Ascending aorta (tissue), 2 donors: ENCODE measurements at places on chromosomes 1 and 21. TPM values are rescaled to one million over a fixed set of nuclear protein-coding genes. Genes with fewer than 3 reads are reported as not detected.

GRCh38 chr1:8312235-8313218, 5.4 kb upstream of the SLC45A1 start:
- DNase-seq = no peak
- no peaks in the 10 kb centered on the region for H3K36me3 ChIP-seq
- H3K4me1 ChIP-seq = peaks cover 14% of the 10 kb centered on the region
- no peak overlapping the region for H3K4me3 ChIP-seq

GRCh38 chr1:26373789-26374188, 1.2 kb upstream of the ZNF683 start:
- H3K27ac ChIP-seq = no peak overlapping the region
- no peak for DNase-seq
- H3K4me1 ChIP-seq = no peaks in the 10 kb centered on the region
- H3K36me3 ChIP-seq = no peaks in the 10 kb centered on the region
- no peaks in the 10 kb centered on the region for H3K27me3 ChIP-seq

DNA sequence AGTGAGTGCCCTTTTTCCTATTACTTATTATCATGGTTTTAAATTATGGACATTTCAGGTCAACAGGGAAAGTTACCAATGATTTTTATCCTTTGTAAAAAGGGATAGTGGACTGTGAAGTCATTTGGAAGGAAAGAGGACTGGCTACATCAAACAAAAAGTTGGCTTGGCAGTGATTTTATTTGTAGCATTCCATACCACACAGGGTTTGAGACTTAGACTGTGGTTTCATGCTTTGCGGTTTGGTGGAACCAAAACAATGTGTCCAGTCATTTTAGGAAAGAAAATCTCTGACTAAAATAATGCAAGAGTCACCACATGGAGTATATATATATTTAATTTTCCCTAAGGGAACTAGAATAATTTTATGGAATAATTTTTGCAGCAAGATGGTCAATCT, 239.5 kb downstream of the HMCN1 start:
- no peak for DNase-seq
- H3K27ac ChIP-seq = peak overlapping the region; percentile 46
- H3K27me3 ChIP-seq = no peaks in the 10 kb centered on the region
- H3K4me3 ChIP-seq = no peak overlapping the region

- H3K27ac ChIP-seq = no peak overlapping the region
- no peaks in the 10 kb centered on the region for H3K36me3 ChIP-seq
- no peak overlapping the region for H3K4me3 ChIP-seq
- no peak for DNase-seq
- no peaks in the 10 kb centered on the region for H3K27me3 ChIP-seq
- H3K4me1 ChIP-seq = no peaks in the 10 kb centered on the region
Observed at GRCh38 chr1:205687242-205687641, 6.9 kb upstream of the SLC45A3 start.

DNA sequence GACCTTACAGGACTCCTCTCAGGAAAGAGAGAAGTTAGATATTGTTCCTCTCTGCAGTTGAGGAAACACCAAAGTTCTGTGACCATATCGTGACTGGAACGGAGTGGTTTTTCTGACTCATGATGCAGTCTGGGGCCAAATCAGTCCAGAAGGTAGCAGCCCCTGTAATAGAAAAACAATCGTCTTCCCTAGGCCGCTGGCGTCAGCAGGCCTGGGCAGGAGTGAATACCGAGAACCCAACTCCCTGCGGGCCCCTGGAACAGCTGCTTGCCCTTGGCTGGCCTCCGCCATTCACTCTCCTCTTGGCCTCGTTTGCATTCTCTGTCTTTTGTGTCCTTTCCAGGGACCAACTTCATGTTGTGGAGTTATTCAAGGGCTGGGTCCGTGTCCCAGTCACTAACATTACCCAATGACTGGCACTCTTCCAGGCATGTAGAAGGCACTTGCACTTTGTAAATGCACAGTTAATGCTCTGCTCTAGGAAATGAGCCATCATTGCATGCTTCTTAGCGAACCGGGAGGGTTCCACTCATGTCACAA, 10.9 kb upstream of the CD101 start:
- H3K36me3 ChIP-seq = no peaks in the 10 kb centered on the region
- no peak overlapping the region for H3K4me3 ChIP-seq
- peak overlapping the region; percentile 40 for H3K27ac ChIP-seq
- no peaks in the 10 kb centered on the region for H3K27me3 ChIP-seq
- peak; percentile 88 for DNase-seq

GRCh38 chr21:29885491-29885890, 54.3 kb downstream of the GRIK1 start:
- no peaks in the 10 kb centered on the region for H3K36me3 ChIP-seq
- no peaks in the 10 kb centered on the region for H3K27me3 ChIP-seq
- H3K4me3 ChIP-seq = no peak overlapping the region
- no peak for DNase-seq
- H3K4me1 ChIP-seq = no peaks in the 10 kb centered on the region

- H3K27ac ChIP-seq = peak overlapping the region; percentile 73
- H3K4me1 ChIP-seq = peaks cover 37% of the 10 kb centered on the region
- DNase-seq = no peak
- peak overlapping the region; percentile 9 for H3K4me3 ChIP-seq
Observed at GRCh38 chr1:178344513-178345091, 152.2 kb downstream of the CLEC20A start.

DNA sequence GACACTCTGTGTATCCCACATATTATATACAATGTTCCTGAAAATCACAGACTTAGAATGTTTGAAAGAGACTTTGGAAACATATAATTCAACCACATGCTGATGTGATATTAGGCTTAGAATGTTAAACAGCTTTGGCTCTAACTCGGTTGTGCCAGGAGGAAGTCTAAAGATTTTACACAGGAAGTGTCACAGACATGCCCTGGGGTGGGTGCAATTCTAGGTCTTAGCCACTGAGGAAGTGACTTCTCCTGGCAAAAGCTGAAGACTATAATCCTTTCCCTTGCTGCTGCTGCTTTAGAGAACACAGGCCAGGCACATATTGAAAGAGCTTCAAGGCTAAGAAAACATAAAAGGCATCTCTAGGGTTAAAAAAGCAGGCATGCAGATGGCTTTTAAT, 51.0 kb downstream of the RPL5 start:
- H3K27me3 ChIP-seq = no peaks in the 10 kb centered on the region
- no peak overlapping the region for H3K4me3 ChIP-seq
- no peaks in the 10 kb centered on the region for H3K36me3 ChIP-seq

DNA sequence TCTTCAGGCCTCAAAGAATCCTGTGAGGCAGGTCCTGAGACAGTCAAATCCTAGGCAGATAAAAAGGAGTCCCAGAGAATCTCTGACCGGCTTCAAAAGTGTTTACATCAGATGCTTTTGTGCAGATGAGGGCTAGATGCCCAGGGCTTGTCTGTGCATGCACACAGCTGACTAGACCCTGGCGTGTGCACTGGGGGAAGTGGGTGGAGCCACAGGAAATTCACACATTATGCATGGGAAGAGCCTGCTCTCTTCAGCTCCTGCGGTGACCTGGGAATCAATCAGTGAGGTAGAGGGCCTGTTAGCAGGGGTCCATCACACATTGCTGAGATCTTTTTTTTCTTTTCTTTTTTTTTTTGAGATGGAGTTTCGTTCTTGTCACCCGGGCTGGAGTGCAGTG, 36.6 kb upstream of the NHLH2 start:
- no peak overlapping the region for H3K27ac ChIP-seq
- no peaks in the 10 kb centered on the region for H3K36me3 ChIP-seq
- no peaks in the 10 kb centered on the region for H3K4me1 ChIP-seq
- H3K27me3 ChIP-seq = no peaks in the 10 kb centered on the region

DNA sequence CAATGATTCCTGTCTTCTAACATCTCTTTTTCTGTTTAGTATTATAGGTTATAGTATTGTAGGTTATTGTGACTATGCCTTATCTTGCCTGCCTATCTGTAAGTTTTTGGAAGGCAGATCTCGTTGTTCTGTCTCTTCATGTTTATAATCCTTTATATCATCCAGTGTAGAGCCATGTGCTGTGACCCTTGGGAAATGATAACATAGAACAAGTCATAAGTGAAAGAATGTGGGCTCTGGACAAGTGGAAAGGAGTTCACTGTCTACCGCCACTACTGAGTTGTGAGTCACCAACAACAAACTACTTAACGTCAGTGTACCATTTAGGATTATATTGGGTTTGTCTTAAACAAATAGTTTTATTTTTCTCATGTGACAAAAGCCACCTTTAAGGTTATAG, 139.3 kb downstream of the LYPLAL1 start:
- no peak for DNase-seq
- no peak overlapping the region for H3K4me3 ChIP-seq
- H3K4me1 ChIP-seq = no peaks in the 10 kb centered on the region
- H3K36me3 ChIP-seq = no peaks in the 10 kb centered on the region
- no peaks in the 10 kb centered on the region for H3K27me3 ChIP-seq

- peaks cover 2% of the 10 kb centered on the region for H3K4me1 ChIP-seq
- DNase-seq = no peak
- H3K4me3 ChIP-seq = no peak overlapping the region
Observed at GRCh38 chr21:42942244-42942643, 16.8 kb upstream of the ERVH48-1 start.

DNA sequence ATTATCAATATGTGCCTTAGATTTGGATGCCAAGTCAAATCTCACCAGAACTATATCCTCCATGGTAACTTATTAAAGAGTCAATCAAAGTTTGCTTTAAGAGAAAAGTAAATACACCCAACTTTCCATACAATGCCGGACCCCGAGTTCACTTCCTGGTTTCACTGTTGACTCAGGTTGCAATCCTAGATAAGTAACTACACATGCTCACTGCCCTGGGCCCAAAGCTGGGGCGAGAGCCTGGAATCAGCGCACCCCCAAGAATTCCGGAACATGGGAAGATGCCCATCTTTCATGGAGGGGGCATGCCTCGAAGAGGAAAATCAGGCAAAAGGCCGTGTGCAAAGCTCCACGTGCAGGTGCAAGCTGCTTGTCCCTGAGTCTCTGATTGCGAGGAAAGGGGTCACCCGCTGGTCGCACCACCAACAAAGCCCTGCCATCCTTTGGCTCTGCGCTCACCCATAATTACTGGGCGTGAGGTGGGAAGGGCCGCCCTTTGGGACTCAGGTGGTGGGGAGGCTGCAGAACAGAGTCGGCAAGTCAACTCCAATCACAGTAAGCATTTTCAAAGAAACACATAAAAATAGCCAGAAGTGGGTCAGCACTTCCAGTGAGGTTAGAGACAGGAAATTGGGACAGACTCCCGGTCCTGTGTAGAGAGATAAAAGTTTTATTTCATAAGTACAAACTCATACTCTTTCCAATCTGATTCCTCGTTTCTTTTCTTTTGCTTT, 167.7 kb downstream of the TOMM20 start:
- no peaks in the 10 kb centered on the region for H3K36me3 ChIP-seq
- H3K27ac ChIP-seq = peak overlapping the region; percentile 85
- no peak overlapping the region for H3K4me3 ChIP-seq
- H3K27me3 ChIP-seq = no peaks in the 10 kb centered on the region
- no peak for DNase-seq

DNA sequence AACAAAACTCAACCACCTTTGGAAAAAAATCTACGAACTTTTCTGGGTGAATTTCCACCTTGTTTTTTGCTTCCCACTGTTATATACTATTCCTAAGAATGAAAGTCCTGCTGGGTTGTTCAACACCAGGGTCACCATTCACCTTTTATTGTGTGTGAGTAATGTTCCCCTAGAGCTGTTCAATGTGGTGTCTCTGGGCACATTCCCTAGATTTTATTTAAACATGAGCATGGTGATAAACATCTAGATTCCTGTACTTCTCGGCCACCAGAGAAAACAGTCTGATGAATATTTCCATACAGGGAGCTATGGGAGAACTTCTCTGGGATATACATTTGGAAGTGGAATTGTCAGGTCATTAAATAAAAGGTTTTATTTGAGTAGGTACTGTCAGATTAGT, 13.0 kb downstream of the FMN2 start:
- H3K27ac ChIP-seq = no peak overlapping the region
- no peak for DNase-seq
- H3K27me3 ChIP-seq = no peaks in the 10 kb centered on the region
- H3K4me1 ChIP-seq = no peaks in the 10 kb centered on the region
- no peak overlapping the region for H3K4me3 ChIP-seq
- no peaks in the 10 kb centered on the region for H3K36me3 ChIP-seq

GRCh38 chr1:20409971-20410370, 76.0 kb downstream of the CAMK2N1 start:
- H3K4me1 ChIP-seq = no peaks in the 10 kb centered on the region
- DNase-seq = peak; percentile 15
- H3K4me3 ChIP-seq = no peak overlapping the region
- H3K36me3 ChIP-seq = no peaks in the 10 kb centered on the region
- no peaks in the 10 kb centered on the region for H3K27me3 ChIP-seq

GRCh38 chr1:5342172-5342571, 650.1 kb downstream of the NPHP4 start:
- DNase-seq = no peak
- no peak overlapping the region for H3K4me3 ChIP-seq
- H3K36me3 ChIP-seq = no peaks in the 10 kb centered on the region

DNA sequence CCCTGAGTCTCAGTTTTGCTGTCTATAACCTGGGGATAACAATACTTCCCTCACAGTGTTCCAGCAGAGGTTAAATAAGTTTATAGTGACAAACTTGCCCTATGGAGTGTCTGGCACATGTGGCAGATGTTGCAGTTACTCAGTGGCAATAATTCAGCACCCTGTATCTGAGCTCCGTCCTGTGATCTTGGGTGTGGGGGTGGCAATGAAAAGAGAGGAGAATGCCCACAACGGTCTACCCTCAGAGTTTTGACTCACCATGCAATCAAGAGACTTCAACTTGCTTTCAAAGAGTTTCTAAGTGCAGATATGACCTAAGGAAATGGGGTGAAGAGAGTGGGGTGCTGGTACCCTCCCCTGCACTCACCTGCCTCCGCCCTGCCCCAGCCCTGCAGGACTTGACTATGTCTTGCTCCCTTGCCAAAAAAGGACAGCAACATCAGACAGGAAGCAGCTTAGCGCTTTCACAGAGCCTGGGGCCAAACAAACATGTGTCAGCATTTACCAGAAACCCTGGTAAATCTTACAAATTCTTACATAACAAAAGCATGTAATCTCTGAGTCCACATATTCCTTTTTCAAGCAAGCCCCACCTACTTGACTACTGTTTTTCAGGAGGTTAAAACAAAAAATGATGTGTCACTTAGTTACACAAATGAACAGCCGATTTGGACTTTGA, 185.1 kb upstream of the CAMK1G start:
- no peak overlapping the region for H3K27ac ChIP-seq
- peak; percentile 11 for DNase-seq
- H3K27me3 ChIP-seq = no peaks in the 10 kb centered on the region
- no peaks in the 10 kb centered on the region for H3K36me3 ChIP-seq
- no peak overlapping the region for H3K4me3 ChIP-seq

RCC2 gene
- 57.2 TPM for total RNA-seq

PFKFB2 gene
- total RNA-seq = 1.2 TPM

CTPS1 gene
- total RNA-seq = 33.0 TPM

PLD5 gene
- 6.6 TPM for total RNA-seq

KCNN3 gene
- total RNA-seq = 24.6 TPM

PHC2 gene
- 222 TPM for total RNA-seq

AVPR1B gene
- not detected for total RNA-seq

AADACL3 gene
- not detected for total RNA-seq

SLC45A1 gene
- total RNA-seq = 3.2 TPM
